ENCODE measurements at places on chromosomes 13 and 19. TPM values are rescaled to one million over a fixed set of nuclear protein-coding genes. Genes with fewer than 3 reads are reported as not detected.

DNA sequence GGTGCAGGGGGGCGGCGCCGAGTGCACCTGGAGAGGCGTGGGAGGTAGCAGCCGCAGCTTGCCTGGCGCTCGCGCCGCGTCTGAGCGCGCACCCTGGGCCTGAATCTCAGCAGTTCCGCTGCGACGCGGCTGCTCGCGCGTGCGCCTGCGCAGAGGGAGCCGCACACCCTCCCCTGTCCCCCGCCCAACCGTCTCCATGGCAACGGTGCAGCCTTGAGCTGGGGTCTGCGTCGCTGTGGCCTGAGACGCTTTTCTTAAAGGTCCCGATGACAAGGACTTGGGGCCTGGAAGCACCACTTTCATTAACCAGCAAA, at the start of gene PNMA8B:
TSS of gene PNMA8B (minus strand) at position 82 of the 314 bp plus-strand sequence. CDS start 402 bp downstream, outside the sequence.
- peak within 1 kb of the TSS; percentile 59 for H3K4me3 ChIP-seq
- no peak within 1 kb of the TSS for H3K27ac ChIP-seq
- H3K36me3 ChIP-seq: no peaks in the 10 kb centered on the region
- peaks cover 9% of the 10 kb centered on the region for H3K4me1 ChIP-seq

GRCh38 chr13:99270518-99270917, 12.3 kb upstream of the GPR18 start:
- H3K4me1 ChIP-seq: peaks cover 62% of the 10 kb centered on the region
- H3K27me3 ChIP-seq: no peaks in the 10 kb centered on the region
- peak overlapping the region; percentile 62 for H3K27ac ChIP-seq
- H3K36me3 ChIP-seq: peaks cover 28% of the 10 kb centered on the region

Gene IRF3
- total RNA-seq: 156 TPM

Gene CGB8
- total RNA-seq: not detected

GRCh38 chr13:99203601-99204579, 3.2 kb downstream of the UBAC2 start:
- peak overlapping the region; percentile 60 for H3K27ac ChIP-seq
- DNase-seq: no peak
- H3K4me1 ChIP-seq: peaks cover 78% of the 10 kb centered on the region
- peak overlapping the region; percentile 59 for H3K4me3 ChIP-seq
- H3K27me3 ChIP-seq: no peaks in the 10 kb centered on the region

DNA sequence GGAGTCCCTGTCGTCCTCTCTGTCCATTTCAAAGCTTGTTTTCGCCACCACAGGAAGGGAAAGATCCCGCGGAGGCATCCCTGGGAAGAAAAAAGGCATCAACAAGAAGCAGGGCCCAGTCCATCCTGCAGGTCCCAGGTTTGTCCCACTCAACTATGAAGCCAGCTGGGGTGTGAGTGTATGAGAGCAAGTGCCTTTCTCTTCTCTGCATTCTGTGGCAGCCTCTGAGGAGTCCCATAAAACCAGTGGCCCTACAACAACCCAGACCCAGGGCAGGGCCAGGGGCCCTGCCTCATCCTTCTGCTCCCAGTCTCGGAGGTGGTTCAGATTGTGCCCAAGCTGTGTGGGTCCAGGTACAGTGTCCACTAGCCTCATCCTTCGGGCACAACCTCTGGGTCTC, 18.9 kb downstream of the PEG3 start:
- no peaks in the 10 kb centered on the region for H3K36me3 ChIP-seq
- H3K27me3 ChIP-seq: no peaks in the 10 kb centered on the region
- no peaks in the 10 kb centered on the region for H3K4me1 ChIP-seq
- H3K4me3 ChIP-seq: no peak overlapping the region
- no peak overlapping the region for H3K27ac ChIP-seq

Gene ZAR1L
- not detected for total RNA-seq

DNA sequence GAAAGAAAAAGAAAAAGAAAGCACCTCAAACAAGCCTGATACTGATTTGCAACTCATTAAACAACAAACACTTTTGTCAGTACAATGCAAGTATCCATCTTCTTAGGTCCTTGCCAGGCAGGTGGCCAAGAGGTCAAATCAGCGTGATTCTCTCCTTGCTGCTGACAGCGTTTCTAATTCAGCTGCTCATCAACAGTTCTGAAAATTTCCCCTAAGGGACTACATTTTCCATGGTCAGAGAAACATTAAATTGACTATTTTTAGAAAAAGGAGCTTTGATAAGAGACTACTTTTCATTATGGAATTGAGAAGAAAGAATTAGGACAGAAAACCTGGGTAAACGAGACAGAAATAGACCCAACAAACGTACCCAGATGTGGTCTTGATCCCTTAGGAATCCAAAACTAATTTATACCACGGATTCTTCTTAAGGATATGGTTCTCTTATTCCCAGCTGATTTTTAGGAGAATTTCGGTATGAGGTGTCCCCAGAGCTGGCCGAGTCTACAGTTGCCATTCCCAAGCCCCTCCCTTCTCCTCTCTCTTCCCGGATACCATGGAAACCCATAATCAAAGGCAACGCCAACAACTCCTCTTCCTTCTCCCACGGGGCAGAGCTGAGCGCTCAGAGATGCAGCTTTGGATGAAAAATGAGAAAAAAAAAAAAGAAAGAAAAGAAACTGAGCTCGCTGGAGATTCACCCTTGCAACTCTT, 29.5 kb upstream of the CEBPG start:
- DNase-seq: no peak
- no peaks in the 10 kb centered on the region for H3K4me1 ChIP-seq
- H3K27me3 ChIP-seq: peaks cover 44% of the 10 kb centered on the region
- no peak overlapping the region for H3K4me3 ChIP-seq
- no peaks in the 10 kb centered on the region for H3K36me3 ChIP-seq
- no peak overlapping the region for H3K27ac ChIP-seq

Gene LILRA1
- not detected for total RNA-seq

Gene IGFL1
- not detected for total RNA-seq

Gene ETV2
- 0.70 TPM for total RNA-seq

GRCh38 chr19:2048104-2048958, 2.7 kb downstream of the MKNK2 start:
- peaks cover 7% of the 10 kb centered on the region for H3K36me3 ChIP-seq
- no peak for DNase-seq

Gene GPC5
- 0.17 TPM for total RNA-seq

GRCh38 chr13:68944272-68944671, 1163.4 kb upstream of the ATXN8OS start:
- H3K4me1 ChIP-seq: no peaks in the 10 kb centered on the region
- no peaks in the 10 kb centered on the region for H3K27me3 ChIP-seq
- no peak overlapping the region for H3K27ac ChIP-seq
- no peak for DNase-seq

GRCh38 chr19:18436671-18437490, 1.1 kb downstream of the ISYNA1 start:
- peaks cover 7% of the 10 kb centered on the region for H3K36me3 ChIP-seq
- peak overlapping the region; percentile 56 for H3K27ac ChIP-seq
- peaks cover 16% of the 10 kb centered on the region for H3K4me1 ChIP-seq
- no peaks in the 10 kb centered on the region for H3K27me3 ChIP-seq
- H3K4me3 ChIP-seq: peak overlapping the region; percentile 65

GRCh38 chr19:24000656-24001055, 86.0 kb downstream of the ZNF726 start:
- DNase-seq: no peak
- H3K4me3 ChIP-seq: no peak overlapping the region
- H3K4me1 ChIP-seq: no peaks in the 10 kb centered on the region

DNA sequence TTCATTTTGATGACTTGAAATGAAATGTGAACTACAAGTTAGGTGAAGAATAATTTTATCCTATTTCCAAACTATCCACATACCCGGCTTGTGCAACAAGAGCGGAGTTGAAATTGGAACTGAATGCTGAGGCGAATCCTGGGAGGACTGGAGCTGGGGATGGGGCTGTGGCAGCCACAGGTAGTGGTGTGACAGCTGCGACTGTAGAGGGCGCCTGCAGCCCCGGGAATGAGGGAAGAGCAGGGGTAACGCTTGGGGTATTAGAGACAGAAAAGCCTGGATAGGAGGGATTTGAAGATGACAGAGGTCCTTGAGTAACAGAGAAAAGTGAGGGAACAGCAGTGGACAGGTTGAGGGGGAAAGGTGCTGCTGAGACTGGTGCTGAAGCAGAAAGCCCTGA, 22.0 kb upstream of the STOML3 start:
- no peak overlapping the region for H3K27ac ChIP-seq
- H3K36me3 ChIP-seq: peaks cover 68% of the 10 kb centered on the region
- H3K27me3 ChIP-seq: no peaks in the 10 kb centered on the region
- no peak overlapping the region for H3K4me3 ChIP-seq
- peaks cover 3% of the 10 kb centered on the region for H3K4me1 ChIP-seq

Gene GRK1
- not detected for total RNA-seq

DNA sequence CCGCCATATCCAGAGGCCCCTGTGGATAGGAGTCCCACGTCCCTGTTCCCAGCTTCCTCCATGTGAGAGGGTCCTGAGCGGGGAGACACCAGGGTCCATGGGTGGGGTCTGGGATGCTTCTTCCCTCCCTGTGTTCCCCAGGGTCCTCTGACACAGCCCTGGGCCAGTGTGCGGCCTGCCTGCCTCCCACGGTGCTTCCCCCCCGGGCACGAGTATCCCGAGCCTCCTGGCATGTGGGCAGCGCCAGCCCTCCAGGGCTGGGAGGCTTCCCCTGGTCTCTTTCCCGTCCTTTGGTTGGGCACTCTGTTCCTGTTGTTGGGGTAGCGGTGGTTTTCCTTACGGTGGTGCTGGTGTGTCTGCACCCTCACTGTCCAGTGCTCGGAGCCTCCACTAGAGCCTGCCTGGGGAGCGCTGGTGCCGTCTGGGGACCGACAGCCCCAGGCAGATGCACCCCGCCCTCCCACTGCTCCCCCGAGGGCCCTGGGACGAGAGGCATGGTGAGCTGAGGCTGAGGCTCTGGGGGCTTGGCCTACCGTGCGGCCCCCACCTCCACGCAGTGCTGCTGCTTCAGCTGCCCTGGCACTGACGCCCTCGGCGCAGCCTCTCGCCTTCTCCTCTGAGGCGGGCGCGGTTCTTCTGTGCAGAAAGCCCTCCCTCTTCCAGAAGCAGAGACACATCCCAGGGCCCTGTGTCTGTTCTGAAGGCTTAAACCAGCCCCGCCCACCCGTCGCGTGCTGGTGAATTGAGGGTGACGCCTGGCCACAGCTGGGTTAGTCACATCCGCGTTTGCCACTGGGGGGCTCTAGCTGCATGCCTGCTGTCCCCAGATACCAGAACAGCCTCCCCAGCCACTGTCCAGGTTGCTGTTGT, 27.9 kb downstream of the PLEKHJ1 start:
- H3K4me1 ChIP-seq: no peaks in the 10 kb centered on the region
- H3K27me3 ChIP-seq: no peaks in the 10 kb centered on the region
- peak; percentile 35 for DNase-seq
- H3K4me3 ChIP-seq: no peak overlapping the region
- H3K27ac ChIP-seq: no peak overlapping the region

DNA sequence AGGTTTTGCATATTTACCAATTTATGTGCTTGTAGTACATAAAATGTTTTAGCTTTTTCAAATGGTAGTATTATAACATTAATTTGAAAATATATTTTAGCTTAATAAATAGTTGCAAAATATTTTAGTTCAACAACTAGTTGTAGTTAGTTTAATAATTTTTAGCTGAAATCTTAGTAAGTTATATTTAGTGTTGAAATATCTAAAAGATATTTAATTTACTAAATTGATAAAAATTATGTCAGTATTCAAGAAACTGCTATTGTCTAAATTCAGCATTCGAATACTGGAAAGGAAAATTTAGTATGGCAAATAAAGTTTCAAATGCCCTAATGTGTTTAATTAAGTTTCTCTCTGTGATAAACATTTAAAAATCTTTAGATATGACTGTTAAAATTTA, 754.5 kb upstream of the MIR17HG start:
- DNase-seq: no peak
- H3K4me1 ChIP-seq: no peaks in the 10 kb centered on the region
- H3K27me3 ChIP-seq: no peaks in the 10 kb centered on the region
- no peak overlapping the region for H3K4me3 ChIP-seq

GRCh38 chr19:3479834-3480215, 500 bp downstream of the SMIM24 start:
- peaks cover 2% of the 10 kb centered on the region for H3K27me3 ChIP-seq
- H3K27ac ChIP-seq: no peak overlapping the region
- DNase-seq: peak; percentile 46
- H3K4me1 ChIP-seq: peaks cover 7% of the 10 kb centered on the region
- no peaks in the 10 kb centered on the region for H3K36me3 ChIP-seq

Gene CYP4F2
- not detected for total RNA-seq

Gene KLC3
- total RNA-seq: not detected

DNA sequence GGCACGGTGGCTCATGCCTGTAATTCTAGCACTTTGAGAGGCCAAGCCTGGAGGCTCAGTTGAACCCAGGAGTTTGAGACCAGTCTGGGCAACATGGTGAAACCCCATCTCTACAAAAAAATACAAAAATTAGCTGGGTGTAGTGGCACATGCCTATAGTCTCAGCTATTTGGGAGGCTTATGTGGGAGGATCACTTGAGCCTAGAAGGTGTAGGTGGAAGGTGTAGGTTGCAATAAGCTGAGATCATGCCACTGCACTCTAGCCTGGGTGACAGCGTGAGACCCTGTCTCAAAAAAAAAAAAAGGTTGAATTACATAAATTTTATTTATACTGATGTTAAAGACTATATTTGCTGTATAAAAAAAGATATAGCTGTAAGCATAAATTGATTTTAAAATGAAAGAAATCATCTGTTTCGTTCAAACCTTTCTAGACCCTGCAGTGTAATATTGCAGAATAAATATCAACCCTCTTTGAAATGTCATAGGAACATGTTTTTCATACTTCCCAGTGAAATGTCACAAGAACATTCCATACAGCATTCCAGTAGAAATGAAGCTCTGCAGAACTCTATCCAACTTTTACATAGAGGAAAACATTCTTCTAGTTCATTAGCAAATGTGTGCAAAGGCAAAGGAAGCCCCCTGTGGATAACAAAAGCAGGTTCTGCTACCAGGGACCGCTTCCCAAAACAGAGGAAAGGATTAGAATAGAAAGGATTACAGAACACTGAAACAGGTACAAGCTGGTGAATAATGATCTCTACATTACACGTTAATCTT, 76.0 kb downstream of the CAB39L start:
- H3K4me1 ChIP-seq: peaks cover 14% of the 10 kb centered on the region
- H3K36me3 ChIP-seq: peaks cover 24% of the 10 kb centered on the region
- DNase-seq: no peak
- no peak overlapping the region for H3K4me3 ChIP-seq
- no peak overlapping the region for H3K27ac ChIP-seq

Gene ZNF805
- total RNA-seq: 6.9 TPM

GRCh38 chr13:100526318-100527000, 62.1 kb downstream of the GGACT start:
- peaks cover 2% of the 10 kb centered on the region for H3K4me1 ChIP-seq
- H3K27ac ChIP-seq: no peak overlapping the region
- no peak overlapping the region for H3K4me3 ChIP-seq
- no peak for DNase-seq

DNA sequence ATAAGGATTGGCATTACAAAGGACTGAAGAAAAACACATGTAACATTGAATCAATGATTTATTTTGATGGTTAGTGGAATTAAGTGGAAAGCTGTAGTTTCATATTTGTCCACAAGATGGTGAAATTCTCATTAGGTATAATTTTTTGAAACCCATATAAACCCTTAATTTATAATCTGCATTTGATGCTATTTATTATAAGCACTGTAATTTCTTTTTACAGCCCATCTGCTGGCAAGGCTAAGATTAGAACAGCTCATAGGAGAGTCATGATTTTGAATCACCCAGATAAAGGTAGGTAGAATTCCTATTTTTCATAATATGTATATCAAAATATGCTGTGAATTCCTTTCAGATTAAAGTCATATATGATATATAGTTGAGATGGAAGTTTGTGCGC, 62.2 kb downstream of the DNAJC15 start:
- H3K27me3 ChIP-seq: no peaks in the 10 kb centered on the region
- no peak overlapping the region for H3K4me3 ChIP-seq
- DNase-seq: no peak
- peaks cover 15% of the 10 kb centered on the region for H3K4me1 ChIP-seq
- H3K27ac ChIP-seq: no peak overlapping the region

Gene NAPSA
- total RNA-seq: 99.8 TPM

Data from activated CD4-positive, alpha-beta memory T cell treated with anti-CD3 and anti-CD28 coated beads for 36 hours (primary cell).